ENCODE measurements at places on chromosomes 2 and 18.
A peak's percentile ranks its signal among the peaks of the same experiment; 100 is the strongest.

DNA sequence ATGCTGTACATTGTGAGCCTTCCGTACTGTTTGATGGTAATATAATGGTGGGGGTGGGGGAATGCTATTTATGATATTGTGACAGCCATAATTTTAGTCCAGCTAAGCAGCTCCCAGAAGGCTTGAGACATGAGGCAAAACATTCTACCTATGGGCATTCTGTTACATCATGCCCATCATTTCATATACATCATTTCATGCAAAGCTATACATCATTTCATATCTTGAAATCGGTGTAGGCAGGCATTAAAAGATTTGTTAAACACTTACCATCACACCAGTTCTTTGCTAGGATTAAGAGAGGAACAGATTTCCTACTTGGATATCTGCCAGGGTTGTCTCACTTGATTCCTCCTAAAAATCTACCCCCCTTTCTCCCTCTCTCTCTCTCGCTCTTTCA, 84.5 kb downstream of the COL5A2 start:
- DNase-seq, result no peak

GRCh38 chr18:7740821-7741220, 173.7 kb downstream of the PTPRM start:
- DNase-seq, result no peak

DNA sequence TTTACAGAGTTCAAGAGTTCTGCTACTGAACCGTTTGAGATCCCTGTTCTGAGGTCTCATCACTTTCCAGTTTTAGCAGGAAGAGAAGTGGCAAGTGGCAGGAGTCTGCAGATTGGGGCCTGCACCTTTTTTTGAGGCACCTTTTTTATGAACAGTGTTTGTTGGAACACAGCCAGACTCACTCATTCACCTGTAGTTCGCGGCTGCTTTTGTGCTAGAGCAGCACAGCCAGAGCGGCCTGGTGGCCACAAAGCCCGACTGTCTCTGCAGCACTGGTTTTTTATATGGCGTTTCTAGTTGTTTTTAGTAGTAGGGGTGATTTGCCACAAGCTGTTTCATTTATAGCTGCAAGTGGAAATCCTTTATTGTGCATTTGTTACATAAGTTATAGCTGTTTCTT, 8.6 kb downstream of the ACP1 start:
- DNase-seq, result no peak

DNA sequence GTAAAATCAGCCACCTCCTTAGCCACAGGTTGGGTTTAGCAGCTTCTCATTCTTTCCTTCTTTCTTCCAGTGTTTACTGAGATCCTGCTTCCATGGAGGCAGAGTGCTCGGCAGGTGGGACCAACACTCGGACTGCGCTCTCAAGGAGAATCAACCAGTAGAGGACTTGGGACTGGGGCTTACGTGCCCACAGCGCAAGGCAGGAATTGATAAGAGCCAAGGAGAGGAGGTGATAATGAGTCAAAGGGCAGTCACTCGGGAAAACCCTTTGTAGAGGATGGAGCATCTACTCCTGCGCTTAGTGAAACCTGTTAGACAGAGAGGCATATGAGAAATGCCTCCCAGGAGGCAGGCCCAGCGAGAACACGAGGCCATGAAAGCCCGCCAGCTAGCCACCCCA, 2.9 kb upstream of the MRO start:
- DNase-seq, result no peak

DNA sequence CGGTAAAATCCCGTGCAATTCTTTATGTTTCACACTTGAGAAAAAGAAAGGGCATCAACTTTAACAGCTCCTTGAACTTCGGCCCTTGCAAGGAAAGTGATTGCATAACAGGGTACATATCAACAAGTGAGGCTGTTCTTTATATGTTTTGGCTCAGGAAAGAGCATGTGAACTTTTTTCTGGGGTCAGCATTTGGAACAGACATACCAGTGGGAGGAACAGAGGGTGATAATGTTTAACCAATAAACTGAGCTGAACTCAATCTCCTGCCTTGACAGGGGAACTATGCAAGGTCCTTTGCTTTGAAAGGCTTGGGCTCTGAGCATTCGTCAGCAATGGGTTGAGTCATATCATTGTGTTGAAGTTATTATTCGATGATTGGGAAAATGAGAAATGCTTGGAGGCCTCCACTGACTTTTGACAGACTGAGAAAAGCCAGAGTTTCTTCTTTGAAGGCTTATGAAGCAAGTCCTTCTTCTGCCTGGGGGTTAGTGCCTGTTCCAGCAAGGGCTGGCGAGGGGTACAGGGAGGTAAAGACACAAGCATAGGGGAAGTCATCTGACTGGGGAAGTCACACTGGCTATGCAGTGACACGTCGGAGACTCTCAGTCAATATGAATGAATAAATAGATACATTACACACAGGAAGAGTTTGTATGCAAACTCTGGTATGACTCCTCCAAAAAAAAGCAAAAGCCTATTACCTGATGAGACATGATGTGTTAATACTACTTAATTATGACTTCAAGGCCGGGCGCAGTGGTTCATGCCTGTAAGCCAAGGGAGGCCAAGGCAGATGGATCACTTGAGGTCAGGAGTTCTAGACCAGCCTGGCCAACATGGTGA, 57.2 kb downstream of the CYB5A start:
- DNase-seq, result no peak

- DNase-seq, result no peak
Observed at GRCh38 chr2:54601339-54601738, 122.1 kb upstream of the EML6 start.

DNA sequence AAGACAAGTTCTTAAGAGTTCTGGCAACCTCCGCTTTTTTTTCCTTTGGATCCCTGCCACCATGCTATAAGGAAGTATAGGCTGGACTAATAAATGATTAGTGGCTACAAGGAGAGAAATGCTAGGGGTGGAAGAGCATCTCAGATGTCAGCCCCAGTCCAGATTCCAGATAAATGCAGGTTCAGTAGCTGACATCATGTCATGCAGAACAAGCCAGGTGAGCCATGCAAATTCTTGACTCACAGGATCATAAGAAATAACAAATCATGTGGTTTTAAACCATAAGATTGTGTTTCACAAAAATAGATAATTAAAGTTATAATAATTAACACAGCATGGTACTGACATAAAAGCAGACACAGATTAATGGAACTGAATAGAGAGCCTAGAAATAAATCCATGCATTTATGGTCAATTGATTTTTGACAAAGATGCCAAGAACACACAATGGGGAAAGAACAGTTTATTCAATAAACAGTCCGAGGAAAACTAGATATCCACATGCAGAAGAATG, 152.9 kb upstream of the SESTD1 start:
- no peak for DNase-seq

GRCh38 chr2:189411860-189412259, 29.4 kb upstream of the WDR75 start:
- no peak for DNase-seq

DNA sequence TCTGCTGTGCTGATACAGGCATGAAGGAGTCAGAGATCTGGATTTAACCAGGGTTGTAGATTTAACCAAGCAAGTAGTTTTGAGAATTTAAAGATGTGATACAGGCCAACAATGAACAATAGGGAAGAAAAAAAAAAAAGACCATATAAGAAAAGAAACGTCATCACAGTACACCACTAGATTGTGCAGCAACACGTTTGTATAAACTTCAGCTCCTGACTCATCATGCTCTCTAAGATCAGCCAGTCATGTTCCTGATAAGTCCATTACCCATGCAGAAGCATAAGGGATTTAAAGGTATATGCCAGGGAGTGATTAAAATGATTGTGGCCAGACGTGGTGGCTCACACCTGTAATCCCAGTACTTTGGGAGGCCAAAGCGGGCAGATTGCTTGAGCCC, 22.3 kb upstream of the ERICH2 start:
- DNase-seq, result no peak

GRCh38 chr18:9827793-9828505, 57.8 kb upstream of the TXNDC2 start:
- peak; percentile 8 for DNase-seq

DNA sequence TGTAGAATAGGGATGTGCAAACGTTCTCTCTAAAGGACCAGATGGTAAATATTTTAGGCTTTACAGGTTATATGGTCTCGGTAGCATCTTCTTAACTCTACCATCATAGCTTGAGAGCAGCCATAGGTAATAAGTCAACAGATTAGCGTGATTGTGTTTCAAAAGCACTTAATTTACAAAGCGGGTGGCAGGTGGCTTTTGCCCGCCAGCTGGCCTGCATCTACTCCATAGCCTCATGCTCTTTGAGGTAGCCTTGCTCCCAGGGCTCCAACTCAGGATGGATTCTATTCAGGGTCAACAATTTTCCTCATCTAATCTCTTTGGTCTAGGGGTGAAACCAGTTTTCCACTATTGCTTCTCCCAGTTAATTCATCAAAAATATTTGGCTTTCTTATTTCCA, 5.0 kb upstream of the ATP9B start:
- no peak for DNase-seq

GRCh38 chr18:41745166-41746049, 209.6 kb upstream of the PIK3C3 start:
- DNase-seq, result no peak

DNA sequence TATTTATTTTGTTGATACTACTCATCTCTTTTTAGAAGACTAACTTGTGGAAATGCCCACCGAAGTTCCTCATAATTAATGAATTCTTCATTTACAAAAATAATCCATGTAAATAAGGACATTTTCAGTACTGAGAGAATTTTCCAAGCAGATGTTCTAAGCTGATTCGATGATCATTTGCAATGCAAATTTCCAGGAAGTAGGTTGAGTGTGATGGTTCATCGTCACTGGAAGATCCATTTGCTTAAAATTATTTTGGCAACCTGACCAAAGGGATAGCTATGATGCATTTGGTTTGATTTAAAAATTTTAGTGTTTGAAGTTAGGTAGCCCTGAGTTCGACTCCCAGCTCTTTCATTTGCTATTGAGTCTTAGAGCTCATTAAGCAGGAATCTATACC, 257.3 kb upstream of the RASGRP3 start:
- DNase-seq, result no peak

- DNase-seq, result no peak
Observed at GRCh38 chr2:215423928-215424540, 11.8 kb downstream of the FN1 start.

DNA sequence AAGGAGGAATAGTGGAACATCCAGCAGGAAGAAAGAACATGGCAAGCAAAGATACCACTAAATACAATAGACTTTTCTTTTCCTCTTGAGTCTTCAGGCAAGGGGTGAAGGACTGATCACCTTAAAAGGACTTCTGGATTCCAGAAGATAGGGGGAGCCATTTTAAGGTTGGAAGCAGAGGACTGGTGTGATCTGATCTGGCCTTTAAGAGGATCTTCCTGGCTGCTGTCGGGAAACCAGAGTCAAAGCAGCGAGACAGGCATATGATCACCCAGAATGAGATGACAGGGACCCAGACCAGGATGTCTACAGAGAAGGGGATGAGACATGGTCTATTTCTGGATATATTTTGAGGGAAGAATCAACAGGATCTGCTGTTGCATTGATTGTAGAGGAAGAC, 558.0 kb downstream of the STK39 start:
- DNase-seq, result no peak

- DNase-seq, result no peak
Observed at GRCh38 chr2:48674933-48675332, 57.3 kb downstream of the GTF2A1L start.

- DNase-seq, result no peak
Observed at GRCh38 chr18:24695168-24695567, 234.7 kb downstream of the HRH4 start.

DNA sequence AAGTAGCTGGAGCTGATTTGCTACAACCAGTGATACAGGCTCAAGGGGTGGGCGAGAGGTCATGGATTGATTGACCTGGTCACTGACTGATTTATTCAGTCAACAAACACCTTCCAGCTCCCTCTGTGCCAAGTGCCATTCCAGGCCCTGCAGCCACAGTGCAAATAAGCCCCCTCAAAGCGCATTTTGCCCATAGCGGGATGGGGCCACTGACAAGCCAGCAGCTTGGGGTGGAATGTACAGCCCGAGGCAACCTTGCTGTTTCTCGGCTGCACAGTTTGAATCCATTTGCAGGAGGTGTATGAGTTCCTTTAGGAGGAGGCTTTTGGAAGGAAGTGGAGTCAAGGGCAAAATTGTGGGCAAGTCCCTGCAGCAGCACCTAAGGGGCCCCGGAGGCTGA, 235.2 kb downstream of the TPGS2 start:
- DNase-seq, result no peak

DNA sequence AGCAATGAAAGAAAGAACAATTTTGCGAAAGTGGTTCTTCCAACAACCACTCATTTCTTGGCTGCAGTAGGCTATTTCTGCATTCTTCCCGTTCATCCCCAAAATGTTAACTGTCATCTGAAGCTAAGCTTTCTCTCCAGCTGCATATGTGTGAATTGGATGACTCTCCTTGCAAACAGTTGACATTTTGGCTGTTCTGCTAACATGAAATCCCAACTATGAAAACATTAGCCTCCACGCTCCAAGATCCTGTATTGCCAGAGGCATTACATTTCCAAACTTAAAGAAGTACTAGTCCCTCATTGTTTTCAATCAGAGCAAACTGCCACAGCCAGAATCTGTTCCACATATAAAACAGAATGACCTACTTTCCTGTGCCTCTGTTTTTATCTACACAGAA, 88.5 kb downstream of the TGIF1 start:
- no peak for DNase-seq

GRCh38 chr2:168363347-168364092, 92.6 kb upstream of the CERS6 start:
- no peak for DNase-seq

- DNase-seq, result no peak
Observed at GRCh38 chr2:69561101-69561500, 82.4 kb downstream of the AAK1 start.

DNA sequence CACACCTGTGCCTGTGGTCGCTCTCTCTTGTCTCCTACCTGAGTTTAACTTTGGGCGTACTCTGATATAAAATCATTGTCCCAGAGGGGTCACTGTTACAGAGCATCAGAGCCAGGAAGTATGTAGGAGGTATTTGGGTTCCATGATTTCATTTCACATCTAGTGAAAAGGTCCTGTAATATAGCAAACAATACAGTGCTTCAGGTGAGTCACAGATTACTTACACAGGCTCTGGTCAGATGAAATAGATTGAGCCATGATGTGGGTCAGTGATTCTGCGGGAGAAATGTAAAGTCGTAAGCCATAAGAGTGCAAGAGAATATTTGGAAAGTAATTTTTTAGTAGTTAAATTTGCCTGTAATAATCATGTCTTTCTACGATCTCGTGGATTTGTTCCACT, 70.2 kb downstream of the SOCS6 start:
- DNase-seq, result no peak

DNA sequence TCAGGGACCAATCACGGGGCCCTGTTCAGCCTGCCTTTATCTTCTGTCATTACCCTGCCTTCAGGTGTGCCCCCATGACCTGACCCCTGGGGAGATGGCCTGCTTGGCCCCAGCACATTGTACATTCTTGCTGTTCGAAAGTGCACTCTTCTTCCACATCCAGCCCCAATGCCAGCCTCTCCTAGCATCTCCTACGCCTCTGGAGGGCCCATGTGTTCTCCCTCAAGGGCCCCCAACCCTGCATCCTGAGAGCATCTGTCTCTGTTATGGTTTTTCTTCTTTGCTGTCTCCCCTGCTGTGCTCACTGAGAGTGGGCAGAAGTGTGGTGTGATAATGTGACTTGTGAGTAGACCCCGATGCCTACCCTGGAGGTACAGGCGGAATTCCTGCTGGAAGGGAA, 41.5 kb upstream of the OTOS start:
- DNase-seq, result no peak

- peak; percentile 25 for DNase-seq
Observed at GRCh38 chr2:227482638-227483340, 10.8 kb downstream of the AGFG1 start.
